Osteoblast (primary cell): ENCODE measurements at places on chromosomes 12 and 14. TPM values are rescaled to one million over a fixed set of nuclear protein-coding genes. Genes with fewer than 3 reads are reported as not detected.

The CLEC4A gene
- 0.29 and 0.72 TPM in 2 replicates for total RNA-seq

The GLS2 gene
- 0.36 TPM in 1 of 2 replicates, not detected in the other for total RNA-seq

The ANGEL1 gene
- total RNA-seq: 8.3 and 9.7 TPM in 2 replicates

The RHOJ gene
- total RNA-seq: 3.8 and 4.3 TPM in 2 replicates

The SLCO1C1 gene
- total RNA-seq: 0.36 TPM in 1 of 2 replicates, not detected in the other

The SIX6 gene
- total RNA-seq: under 0.01 TPM in 1 of 2 replicates, not detected in the other

The GALNT6 gene
- 7.1 and 9.8 TPM in 2 replicates for total RNA-seq

The HAL gene
- total RNA-seq: 0.29 and 0.36 TPM in 2 replicates

The PA2G4 gene
- 99.0 and 115 TPM in 2 replicates for total RNA-seq

The CCDC198 gene
- not detected in 2 replicates for total RNA-seq

The GALNT9 gene
- total RNA-seq: 0.36 and 1.2 TPM in 2 replicates

The KRT2 gene
- not detected in 2 replicates for total RNA-seq

The PRH2 gene
- total RNA-seq: 0.36 TPM in 1 of 2 replicates, not detected in the other

The PZP gene
- total RNA-seq: not detected in 2 replicates

The EFS gene
- total RNA-seq: 9.8 and 14.1 TPM in 2 replicates
